ENCODE measurements at places on chromosomes 6 and 20.

GRCh38 chr6:13431861-13432465 lies 55.4 kb downstream of the GFOD1 start:
- no peak overlapping the region for H3K27ac ChIP-seq
- H3K27me3 ChIP-seq, result no peaks in the 10 kb centered on the region
- no peak for DNase-seq
- H3K36me3 ChIP-seq, result no peaks in the 10 kb centered on the region
- peaks cover 26% of the 10 kb centered on the region for H3K4me1 ChIP-seq

GRCh38 chr20:17872959-17873358 lies 95.6 kb downstream of the SNX5 start:
- H3K36me3 ChIP-seq, result no peaks in the 10 kb centered on the region
- no peak for DNase-seq
- H3K4me1 ChIP-seq, result no peaks in the 10 kb centered on the region
- H3K4me3 ChIP-seq, result no peak overlapping the region
- no peak overlapping the region for H3K27ac ChIP-seq

GRCh38 chr20:48526936-48527335 lies 300.9 kb downstream of the PREX1 start:
- H3K4me1 ChIP-seq, result no peaks in the 10 kb centered on the region
- no peaks in the 10 kb centered on the region for H3K36me3 ChIP-seq
- no peak overlapping the region for H3K27ac ChIP-seq
- no peak overlapping the region for H3K4me3 ChIP-seq
- no peak for DNase-seq

GRCh38 chr6:41966961-41967311 lies 25.3 kb upstream of the CCND3 start:
- no peak overlapping the region for H3K4me3 ChIP-seq
- peaks cover 38% of the 10 kb centered on the region for H3K36me3 ChIP-seq
- H3K27me3 ChIP-seq, result no peaks in the 10 kb centered on the region

- H3K27ac ChIP-seq, result no peak overlapping the region
- H3K36me3 ChIP-seq, result no peaks in the 10 kb centered on the region
- no peak for DNase-seq
- no peaks in the 10 kb centered on the region for H3K4me1 ChIP-seq
- H3K4me3 ChIP-seq, result no peak overlapping the region
Observed at GRCh38 chr6:140572867-140573266, 1198.4 kb upstream of the CITED2 start.

DNA sequence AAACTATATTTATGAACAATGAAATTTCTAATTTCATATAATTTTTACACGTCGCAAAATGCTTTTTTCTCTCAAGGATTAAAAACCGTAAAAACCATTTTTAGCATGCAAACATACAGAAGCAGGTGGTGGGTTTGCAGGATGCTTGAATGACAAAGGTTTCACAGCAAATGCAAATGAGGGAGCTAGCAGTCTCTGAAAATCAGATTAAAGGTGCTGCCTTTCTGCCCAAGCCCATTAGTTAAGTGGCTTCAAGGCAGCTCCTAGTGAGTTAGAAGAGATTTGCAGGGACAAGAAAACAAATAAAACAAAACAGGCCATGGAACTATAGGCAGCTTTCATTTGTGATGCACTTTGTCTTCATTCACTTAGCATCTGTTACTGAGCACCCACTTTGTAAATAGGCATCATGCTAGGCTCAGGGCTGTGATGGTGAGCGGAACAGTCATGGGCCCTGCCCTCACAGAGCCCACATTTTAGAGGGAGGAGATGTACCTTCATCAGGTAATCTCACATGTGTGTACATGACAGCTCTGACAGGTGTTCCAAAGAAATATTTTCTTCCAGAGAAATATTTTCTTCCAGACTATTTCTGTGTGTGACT lies 29.5 kb downstream of the NAPB start:
- H3K4me1 ChIP-seq, result no peaks in the 10 kb centered on the region
- no peak overlapping the region for H3K4me3 ChIP-seq
- no peaks in the 10 kb centered on the region for H3K27me3 ChIP-seq
- no peak overlapping the region for H3K27ac ChIP-seq
- H3K36me3 ChIP-seq, result peaks cover 53% of the 10 kb centered on the region

GRCh38 chr20:1469925-1470571 lies 3.4 kb upstream of the NSFL1C start:
- H3K4me3 ChIP-seq, result no peak overlapping the region
- no peak overlapping the region for H3K27ac ChIP-seq
- peaks cover 23% of the 10 kb centered on the region for H3K4me1 ChIP-seq

DNA sequence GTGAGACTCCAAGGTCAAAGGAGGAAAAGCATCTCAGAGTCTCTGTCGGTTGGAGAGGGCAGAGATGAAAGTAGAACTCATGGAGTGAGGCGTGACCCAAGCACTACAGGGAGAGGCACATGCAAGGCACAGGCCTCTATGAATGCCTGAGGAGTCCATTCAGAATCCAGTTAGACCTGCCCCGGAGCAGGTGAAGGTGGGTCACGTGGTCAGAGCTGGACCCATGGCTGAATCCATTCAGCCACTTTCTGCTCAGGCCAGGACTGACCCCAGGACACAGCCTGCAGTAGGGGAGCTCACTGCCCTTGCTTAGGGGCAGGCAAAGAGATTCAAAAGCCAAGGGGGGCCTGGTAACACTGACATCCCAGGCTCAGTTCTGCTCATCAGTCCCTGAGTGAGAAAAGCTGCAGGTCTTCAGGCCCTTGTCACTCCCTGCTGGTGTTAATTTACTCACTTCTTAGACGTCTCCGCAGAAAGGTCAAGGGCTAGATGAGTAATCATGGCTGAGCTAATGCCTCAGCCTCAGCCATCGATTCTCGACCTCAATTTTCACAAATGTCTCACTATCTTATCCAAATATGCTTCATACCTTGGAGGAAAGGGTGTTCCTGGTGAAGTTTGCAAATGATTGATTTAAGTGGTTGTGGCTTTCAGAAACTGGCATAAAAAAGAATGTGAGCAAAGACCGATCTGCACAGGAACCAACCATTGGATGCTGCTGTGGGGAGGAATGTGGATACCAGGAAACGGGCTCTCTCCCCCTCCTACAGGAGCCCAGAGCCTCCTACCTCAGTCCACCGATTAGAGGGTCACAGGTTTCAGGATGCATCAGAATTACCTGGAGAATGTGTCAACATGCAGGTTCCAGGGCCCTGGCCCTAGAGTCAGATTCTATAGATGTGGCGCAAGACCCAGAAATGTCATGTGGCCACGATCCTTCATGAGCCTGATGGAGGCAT lies 584.4 kb downstream of the PTPRT start:
- no peak for DNase-seq
- no peaks in the 10 kb centered on the region for H3K4me1 ChIP-seq
- no peak overlapping the region for H3K4me3 ChIP-seq

DNA sequence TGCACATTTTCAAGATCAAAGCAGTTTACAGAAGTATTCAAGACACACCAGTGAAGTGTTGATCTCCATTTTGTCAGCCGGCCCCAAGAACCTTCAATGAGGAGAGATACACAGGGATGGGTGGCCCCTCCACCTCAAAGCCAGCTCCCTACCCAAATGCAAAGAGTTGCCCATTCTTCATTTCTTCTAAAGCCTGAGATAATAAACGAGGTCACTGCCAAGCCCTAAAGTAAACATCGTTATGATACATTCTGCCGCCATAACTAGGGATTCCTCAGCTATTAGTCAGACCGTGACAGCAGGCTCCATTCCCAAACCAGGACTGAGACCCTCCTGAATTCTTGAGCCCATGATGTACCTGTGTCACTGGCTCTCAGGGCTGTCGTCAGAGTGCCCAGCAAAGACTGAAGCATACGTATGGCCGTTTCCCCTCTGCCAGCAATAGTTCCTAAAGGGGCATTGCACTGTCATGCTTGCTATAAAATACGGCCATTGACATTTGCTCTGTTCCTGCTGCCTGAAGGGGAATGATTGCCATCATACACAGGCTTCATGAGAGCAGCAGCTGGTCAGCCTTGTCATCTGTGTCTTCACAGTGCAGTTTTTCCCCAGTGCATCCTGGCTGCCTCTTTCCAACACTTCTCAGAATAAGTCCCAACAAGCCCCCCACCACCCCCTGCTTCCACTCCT lies 41.7 kb downstream of the ISM1 start:
- no peaks in the 10 kb centered on the region for H3K27me3 ChIP-seq
- no peak overlapping the region for H3K27ac ChIP-seq
- no peaks in the 10 kb centered on the region for H3K36me3 ChIP-seq
- peaks cover 6% of the 10 kb centered on the region for H3K4me1 ChIP-seq
- DNase-seq, result no peak
- no peak overlapping the region for H3K4me3 ChIP-seq

GRCh38 chr6:13383328-13384163 lies 55.2 kb upstream of the TBC1D7 start:
- DNase-seq, result no peak
- no peaks in the 10 kb centered on the region for H3K36me3 ChIP-seq
- H3K4me3 ChIP-seq, result no peak overlapping the region

DNA sequence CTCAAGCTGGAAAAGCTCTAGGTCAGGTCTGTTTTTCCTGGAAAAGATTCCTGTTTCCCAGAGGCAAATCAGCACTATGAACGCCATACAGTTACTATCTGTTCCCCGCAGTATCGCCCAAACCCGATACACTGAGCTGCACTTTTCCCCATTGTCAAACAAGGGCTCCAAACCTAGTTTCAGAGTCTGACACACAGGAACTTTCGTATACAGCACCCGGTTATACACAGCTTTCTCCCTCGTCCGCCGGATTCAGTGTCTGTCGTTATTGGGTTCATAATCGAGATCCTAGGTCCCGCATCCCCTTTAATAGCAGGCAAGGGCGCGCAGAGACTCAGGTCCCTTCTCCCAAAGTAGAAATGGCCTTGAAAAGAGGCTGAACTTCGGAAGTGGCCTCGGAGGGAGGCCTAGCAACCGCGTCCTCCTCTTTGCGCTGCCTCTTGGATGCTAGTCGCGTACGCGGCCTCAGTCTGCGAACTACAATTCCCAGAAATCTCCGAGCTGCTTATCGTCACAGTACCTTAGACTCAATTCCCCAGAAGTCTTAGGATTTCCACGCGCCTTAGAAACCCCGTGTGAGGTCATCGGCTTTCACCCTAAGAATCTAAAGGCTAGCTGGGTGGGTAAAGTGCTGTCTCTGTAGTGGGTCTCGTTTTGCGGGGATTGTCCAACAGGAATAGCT lies 34.2 kb downstream of the ZNF391 start:
- no peaks in the 10 kb centered on the region for H3K4me1 ChIP-seq
- no peak for DNase-seq
- no peaks in the 10 kb centered on the region for H3K27me3 ChIP-seq
- H3K4me3 ChIP-seq, result no peak overlapping the region
- no peaks in the 10 kb centered on the region for H3K36me3 ChIP-seq

DNA sequence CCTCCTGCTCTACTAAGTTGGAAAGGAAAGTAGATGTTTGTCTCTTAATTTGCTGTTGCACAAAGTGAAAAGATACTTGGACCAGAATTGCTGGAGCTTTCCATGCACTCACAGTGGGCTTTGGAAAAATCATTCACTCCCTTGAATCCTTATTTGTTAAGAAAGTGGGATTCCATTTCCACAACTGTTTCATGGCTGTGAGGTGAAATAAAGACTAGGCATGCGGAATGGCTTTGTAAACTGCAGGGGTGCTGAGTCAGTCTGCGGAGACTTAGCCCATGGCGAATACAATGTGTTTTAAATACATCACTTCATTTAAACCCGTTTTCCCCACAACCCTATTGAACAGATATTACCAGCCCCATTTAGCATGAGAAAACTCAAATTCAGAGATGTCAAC lies 36.8 kb upstream of the CLDN20 start:
- H3K27me3 ChIP-seq, result no peaks in the 10 kb centered on the region
- no peak for DNase-seq
- peaks cover 5% of the 10 kb centered on the region for H3K4me1 ChIP-seq
- H3K36me3 ChIP-seq, result no peaks in the 10 kb centered on the region
- no peak overlapping the region for H3K27ac ChIP-seq

DNA sequence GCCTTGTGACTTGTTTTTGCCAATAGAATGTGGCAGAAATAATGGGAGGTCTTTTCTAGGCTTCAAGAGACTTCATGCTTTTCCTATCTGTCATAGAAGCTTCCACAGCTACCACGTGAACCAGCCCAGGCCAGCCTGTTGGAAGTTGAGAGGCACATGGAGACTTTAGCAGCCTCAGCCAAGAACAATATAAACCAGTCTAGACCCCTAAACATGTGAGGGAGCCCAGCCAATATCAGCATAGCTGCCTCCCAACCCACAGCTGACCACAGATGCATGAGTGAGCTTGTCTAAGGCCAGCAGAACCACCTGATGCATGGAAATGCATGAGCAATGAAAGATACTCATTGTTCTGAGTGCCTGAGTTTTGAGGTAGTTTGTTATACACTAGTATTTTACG lies 540.7 kb upstream of the BTBD3 start:
- no peak overlapping the region for H3K4me3 ChIP-seq
- no peaks in the 10 kb centered on the region for H3K36me3 ChIP-seq
- H3K4me1 ChIP-seq, result no peaks in the 10 kb centered on the region

- H3K4me1 ChIP-seq, result peaks cover 24% of the 10 kb centered on the region
- no peak overlapping the region for H3K4me3 ChIP-seq
- DNase-seq, result no peak
- H3K27me3 ChIP-seq, result no peaks in the 10 kb centered on the region
Observed at GRCh38 chr6:35365594-35366203, 23.3 kb downstream of the PPARD start.

GRCh38 chr6:15017261-15017660 lies 228.6 kb upstream of the JARID2 start:
- H3K36me3 ChIP-seq, result no peaks in the 10 kb centered on the region
- H3K27me3 ChIP-seq, result no peaks in the 10 kb centered on the region
- DNase-seq, result no peak

GRCh38 chr6:84768442-84769174 lies 4.2 kb upstream of the TBX18 start:
- H3K27me3 ChIP-seq, result peaks cover 5% of the 10 kb centered on the region
- H3K4me1 ChIP-seq, result no peaks in the 10 kb centered on the region
- H3K4me3 ChIP-seq, result no peak overlapping the region
- H3K27ac ChIP-seq, result no peak overlapping the region

DNA sequence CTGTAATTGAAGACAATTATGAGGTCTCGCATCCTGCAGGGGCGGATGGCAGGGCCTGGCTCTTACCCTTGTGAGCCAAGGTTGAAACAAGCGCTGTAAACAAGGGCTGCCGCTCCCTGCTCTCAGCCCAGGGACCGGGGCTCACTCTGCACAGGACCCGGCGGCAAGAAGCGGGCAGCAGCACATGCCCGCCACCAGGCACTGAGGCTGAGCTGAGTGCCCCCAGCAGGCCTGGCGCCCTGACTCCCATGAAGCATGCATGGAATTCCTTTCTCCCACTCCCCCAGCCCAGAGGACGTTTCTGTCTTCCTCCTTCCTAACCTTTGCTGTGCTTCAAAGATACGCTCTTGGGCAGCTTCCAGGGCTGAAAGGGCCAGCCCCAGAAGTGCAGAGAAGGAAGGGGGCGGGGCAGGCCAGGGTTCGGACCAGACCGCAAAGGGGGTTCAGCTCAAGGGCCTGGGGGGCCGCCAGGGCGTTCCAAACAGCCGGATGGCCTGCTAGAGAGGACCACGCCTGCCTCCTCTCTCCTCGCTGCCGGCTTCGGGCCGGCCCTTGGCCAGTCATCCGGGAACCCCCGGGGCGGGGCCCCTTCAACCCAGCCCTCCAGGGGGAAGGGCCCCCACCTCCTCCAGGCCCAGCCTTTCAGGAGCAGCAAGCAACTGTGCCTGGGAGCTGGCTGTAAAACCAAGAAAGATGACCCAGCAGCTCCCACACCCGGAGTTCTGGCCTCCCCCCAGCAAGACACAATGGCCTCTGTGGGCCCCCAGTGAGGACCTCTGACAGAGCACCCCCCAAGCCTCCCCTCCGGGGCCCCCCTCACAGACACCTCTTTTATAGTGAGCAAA lies 109.9 kb downstream of the NOL4L start:
- DNase-seq, result no peak
- peaks cover 52% of the 10 kb centered on the region for H3K36me3 ChIP-seq
- peaks cover 44% of the 10 kb centered on the region for H3K4me1 ChIP-seq
- no peak overlapping the region for H3K4me3 ChIP-seq
- peak overlapping the region; percentile 48 for H3K27ac ChIP-seq
